ENCODE measurements at places on chromosomes 11 and 22.

- no peak for DNase-seq
Measured at GRCh38 chr22:45896153-45896951, 80.6 kb downstream of the WNT7B start.

DNA sequence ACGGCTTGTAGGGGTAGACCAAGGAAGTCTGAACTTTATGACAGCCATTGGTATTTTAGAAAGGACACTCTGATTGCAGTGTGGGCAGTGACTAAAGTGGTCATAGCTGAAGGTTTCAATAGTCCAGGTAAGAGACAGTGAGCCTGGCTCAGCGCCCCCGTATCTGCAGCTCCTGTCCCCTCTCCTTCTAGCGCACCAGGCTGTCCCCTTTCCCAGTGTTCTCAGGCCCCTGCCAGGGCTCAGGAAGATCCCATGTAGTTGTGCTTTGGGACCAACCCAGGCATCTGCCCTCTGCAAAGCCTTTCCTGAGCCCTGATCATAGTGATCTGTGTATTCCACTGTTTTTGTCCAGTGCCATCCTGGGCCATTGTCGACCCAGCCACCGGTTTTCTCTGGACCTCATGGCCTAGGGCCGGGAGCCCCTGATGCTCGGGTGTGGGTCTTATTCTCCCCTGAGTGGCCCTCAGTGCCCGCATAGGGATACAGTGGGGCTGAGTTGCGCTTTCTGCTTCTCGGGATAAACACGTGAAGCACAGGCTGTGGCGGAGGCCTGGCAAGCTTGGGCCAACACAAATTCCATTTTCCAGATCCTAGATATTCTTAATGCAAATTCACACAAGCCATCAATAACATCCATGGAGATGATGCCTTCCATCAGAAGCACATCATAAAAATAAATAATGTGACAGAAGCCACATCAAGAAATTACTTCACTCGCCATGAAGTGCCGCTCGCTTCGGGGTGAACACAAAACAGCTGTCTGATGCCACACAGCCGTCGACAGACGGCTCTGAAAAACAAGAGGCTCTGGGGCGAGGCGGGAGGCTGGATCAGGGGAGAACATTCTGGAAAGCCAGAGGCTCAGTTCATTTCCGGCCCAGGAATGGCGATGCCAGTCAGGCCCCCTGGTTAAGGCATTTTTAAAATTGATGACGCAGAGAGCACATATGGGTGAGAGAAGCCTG, 805.0 kb downstream of the TBC1D22A start:
- no peak for DNase-seq

GRCh38 chr22:23064381-23065068, 5.8 kb upstream of the GNAZ start:
- no peak for DNase-seq

GRCh38 chr11:17745023-17745772, 10.6 kb downstream of the KCNC1 start:
- no peak for DNase-seq

GRCh38 chr11:1478544-1478943, 8.0 kb downstream of the MOB2 start:
- DNase-seq, result no peak

- DNase-seq, result peak; percentile 80
Measured at GRCh38 chr11:112016765-112017376, 8.3 kb upstream of the DLAT start.

GRCh38 chr11:116071241-116071640, 567.0 kb upstream of the CADM1 start:
- no peak for DNase-seq

GRCh38 chr22:37275622-37276021, 6.7 kb upstream of the CYTH4 start:
- no peak for DNase-seq

DNA sequence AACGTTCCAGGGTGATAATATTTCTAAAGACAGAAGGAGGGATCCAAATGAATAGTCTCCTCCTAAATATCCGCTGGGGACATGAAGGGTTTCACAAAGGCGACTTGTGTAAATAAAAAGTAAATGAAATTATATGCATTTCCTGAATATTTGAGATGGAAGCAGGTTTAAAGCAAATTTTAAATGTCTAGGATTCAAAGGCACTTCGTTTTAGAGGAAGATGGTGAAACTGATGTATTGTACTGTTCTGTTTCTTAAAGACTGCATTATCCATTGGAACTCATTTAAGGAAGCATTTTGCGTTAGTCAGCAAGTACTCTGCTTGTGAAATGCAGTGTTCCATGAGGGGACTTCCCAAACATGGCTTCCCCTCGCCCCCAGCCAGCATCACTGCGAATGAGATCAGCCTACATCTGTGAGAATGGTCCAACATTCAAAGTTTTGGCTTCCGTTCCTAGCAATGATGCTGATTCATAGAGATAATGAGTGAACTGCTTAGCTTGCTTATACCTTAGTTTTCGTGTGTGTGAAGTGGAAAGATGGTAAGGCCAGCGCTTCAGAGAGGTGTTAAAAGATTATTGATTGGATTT, 1.5 kb downstream of the RAB39A start:
- DNase-seq, result no peak

DNA sequence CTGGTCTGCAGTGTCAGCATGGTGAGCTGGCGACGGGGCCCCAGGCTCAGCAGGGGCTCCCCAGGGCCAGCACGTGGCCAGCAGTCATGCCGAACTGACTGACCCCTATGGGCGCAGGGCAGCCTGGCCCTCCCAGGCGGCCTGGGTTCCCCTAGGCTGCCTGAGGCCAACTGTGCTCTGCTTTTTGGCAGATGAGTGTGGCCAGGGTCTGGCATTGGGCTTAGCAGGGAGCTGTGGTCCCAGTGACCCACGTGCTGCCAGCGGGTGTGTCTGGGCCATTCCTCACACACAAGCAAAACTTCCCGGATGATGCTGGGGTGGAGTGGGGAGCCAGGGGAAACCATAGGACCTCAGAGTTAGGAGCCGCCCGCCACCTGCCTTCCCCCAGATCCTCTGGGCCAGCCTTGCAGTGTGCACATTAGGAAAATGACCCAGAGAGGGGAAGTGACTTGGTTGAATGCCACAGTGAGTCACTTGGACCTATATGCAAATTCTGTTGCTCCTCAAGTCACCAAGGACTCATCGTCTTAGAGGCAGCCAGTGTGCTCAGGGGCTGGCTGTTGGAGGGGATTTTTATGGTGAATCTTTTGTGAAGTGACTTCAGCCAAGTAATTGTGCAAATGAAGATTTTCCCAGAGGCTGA, 6.5 kb downstream of the ADORA2A start:
- peak; percentile 25 for DNase-seq

- no peak for DNase-seq
Measured at GRCh38 chr22:37386441-37386840, 40.8 kb downstream of the ELFN2 start.

DNA sequence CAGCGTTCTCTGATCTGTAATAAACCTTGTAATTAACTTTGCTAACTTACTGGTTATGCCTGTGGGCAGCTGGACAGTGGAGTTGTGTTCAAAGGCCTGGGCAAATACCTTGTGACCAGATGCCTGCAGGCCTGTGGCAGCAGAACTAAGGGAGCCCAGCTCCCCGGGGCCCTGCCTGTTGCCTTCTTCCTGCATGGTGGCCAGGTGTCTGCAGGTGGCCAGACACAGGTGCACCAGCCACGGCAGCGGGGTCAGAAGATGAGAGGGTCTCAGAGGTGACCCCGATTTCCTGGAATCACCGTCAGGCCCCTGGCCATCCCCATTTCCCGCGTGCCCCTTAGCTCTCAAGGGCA, 127.2 kb downstream of the OSBP2 start:
- no peak for DNase-seq

- peak; percentile 37 for DNase-seq
Measured at GRCh38 chr11:130581646-130582045, 133.2 kb downstream of the ADAMTS15 start.

DNA sequence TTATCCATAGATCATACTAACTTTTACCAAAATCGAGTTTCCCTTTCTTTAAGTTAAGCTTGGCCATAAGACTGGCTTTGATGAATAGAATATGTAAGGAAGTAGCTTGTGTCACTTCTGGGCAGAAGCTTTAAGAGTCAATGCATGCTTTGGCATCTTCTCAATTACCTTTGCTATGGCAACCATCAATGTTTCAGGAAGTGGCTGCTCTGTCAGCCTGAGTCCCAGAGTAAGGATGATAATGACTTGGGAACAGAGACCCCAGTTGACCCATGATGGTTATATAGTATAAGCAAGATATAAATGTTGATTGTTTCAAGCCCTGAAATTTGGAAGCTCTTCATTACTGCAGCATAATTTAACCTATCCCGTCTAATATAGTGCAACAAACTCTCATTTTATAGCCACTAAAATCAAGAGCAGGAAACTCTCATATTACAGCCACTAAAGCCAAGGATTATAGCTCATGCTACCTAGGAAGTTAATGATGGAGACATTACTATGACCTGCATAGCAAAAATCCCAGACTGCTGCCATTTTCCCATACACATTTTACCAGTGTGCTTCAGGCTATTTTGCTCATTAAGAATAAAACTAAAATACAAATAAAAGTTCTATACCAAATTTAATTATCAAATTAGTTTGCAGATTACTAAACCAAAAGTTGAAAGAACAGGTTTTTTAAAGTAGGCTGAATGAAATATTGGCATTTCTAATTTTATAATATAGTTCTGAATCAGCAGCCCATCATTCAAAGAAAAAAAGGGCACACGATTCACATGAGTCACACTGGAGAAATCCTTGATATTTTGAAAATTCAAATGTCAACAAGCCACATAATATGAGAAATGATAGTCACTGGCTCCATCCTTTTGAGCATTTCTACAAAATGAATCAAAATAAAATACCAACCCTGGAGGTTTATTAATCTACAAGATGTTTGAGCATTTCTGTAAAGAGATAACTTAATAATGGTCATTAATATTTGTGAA, 23.8 kb downstream of the FSHB start:
- peak; percentile 23 for DNase-seq

DNA sequence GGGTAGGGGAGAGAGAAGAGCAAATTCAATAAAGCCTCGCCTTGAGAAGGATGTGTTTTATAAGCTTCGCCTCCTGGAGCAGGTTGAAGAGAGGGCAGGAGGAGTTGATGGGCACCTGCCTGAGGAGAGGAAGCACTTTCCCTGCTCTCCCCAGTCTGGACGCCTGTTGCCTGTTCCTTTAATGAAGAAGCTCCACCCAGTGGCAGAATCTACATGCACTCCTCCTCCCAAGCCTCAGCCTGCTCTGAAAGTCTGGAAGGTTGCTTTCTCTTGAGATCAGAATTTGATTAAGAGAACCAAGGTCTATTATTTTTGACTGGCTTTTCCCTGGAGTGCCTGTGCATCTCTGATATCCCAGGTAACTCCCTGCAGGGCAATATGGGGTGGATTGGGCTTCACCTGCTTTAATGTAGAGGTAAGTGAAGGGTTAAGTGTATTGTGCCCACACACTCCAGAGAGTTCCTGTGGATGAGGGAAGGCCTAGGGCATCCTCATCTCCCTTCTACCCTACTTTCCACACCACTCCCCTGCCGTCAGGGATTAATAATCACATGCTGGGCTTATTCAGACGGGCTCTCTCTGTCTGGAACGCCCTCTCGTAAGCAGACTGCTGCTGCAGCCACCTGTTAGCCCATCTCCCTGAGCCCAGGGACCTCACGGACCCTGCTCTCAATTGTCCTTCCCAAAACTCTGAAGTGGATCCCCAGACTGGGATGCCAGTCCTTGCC, 22.3 kb downstream of the NTM start:
- DNase-seq, result peak; percentile 19

DNA sequence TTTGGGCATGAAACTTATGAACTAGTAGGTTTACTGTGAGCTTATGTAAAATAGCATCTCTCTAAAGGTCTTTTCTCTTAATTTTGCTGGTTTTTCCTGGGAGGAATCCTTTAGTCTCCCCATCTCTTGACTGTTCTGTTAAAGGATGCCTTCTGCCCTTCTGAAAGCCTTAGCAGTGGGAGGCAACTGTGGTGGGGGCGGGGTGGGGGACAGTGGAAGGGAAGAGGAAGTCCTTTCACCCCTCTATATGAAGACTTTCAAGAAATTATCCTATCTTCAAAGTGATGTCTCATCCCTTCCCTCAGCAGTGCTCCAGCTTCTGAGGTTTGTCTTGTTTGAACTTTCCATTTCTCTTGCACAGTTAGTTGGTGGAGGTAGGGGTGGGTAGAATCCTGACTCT, 73.1 kb downstream of the ELP4 start:
- DNase-seq, result no peak

DNA sequence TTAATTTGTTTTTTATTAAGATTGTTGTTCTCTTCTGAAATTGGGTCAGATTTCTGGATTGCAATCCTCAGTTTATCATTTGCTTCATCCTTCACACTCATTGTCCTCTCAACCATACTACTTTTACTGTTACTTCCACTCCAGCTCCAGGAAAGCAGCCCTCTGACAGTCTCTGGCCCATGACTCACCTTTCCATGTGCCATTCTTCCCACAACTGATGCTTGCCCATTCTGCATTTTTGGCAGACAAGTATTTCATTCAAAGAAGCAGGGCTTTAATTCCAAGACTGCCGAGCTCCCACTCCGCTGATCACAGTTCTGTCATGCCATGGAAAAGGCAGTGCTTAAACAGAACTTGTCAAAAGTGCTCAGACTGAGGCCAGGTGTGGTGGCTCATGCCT, 139.2 kb downstream of the WNT11 start:
- no peak for DNase-seq

- peak; percentile 77 for DNase-seq
Measured at GRCh38 chr11:2813141-2813908, 72.2 kb downstream of the CDKN1C start.

DNA sequence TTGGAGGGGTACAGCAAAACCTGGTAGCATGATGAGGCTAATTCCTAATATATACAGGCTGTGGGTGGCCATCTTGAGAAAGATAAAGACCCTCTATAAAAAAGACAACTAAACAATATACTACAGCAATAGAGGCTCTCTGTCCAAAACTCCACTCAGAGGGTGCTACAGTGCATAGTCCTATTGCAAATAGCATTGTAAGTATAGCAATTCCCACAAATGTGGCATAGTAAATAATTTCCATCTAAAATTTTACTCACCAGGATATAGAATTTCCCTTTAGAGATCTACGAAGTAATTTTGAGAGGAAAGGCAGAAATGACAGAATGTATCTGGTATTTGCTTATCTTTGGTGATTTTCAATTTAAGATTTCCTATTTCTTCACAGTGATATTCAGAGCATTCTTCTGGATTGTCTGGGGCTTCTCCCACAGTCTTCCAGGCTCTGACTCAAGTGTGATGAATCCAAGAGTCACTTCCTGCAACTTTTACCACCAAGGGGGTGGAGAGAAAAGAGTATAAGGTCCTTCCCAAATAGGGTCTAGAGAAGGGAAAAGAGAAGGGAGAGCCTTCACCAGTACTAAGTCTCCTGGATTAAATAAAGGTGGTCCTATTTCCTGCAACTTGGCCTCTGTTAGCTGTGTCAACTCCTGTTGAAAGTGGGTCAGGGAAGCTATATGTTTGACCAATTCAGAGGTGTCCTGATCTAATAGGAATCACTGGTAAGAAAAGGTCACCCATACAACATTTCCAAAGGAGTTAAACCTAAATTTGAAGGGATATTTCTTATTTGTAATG, 1054.7 kb upstream of the CNTN5 start:
- peak; percentile 98 for DNase-seq

- no peak for DNase-seq
Measured at GRCh38 chr11:72079819-72080325, 470 bp downstream of the NUMA1 start.

GRCh38 chr11:122853971-122854446, 15.7 kb downstream of the CRTAM start:
- peak; percentile 80 for DNase-seq

All from fibroblast of skin of abdomen (primary cell).